HCT116 (cell line): ENCODE measurements at places on chromosomes 2 and 18.

DNA sequence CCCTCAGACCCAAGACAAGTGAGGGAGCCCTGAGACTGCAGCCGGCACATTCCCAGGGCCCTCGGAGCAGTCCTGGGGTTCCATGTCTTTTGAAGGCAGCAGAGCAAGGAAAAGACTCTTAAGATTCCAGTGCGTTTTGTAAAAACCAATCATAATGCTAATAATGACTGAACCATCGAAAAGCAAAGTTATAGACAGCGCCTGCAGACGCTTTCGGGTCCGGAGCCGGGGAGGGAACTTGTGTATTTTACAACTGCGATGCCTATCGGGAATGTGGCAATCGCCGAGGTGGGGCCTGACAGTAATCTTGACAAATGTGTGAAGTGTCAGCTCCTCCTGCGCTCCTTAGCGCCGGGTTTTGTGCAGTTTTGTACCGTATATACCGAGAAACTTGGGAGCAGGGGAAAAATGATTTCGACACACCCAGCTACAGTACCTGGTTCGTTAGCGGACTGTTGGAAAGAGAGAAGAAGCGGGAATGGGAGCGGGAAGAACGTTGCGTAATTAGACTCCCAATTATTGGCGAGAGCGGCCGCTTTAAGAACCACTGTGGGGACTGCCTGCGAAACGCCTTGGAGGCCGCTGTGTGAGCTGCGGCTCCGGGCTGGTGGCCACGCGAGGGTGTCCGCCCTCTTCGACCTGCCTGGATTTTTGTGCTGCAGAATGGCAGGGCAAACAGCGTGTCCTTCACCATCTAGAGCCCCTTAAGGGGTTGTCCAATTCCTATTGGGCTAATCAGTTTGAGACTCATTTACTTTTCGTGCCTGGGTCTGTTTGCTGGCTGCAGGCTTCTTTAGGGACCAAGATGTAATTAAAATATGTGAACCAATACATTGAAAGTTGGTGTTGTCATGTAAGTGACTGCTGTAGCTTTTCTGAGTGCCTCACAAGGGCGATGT, 2.4 kb downstream of the EPAS1 start:
- DNase-seq = no peak

DNA sequence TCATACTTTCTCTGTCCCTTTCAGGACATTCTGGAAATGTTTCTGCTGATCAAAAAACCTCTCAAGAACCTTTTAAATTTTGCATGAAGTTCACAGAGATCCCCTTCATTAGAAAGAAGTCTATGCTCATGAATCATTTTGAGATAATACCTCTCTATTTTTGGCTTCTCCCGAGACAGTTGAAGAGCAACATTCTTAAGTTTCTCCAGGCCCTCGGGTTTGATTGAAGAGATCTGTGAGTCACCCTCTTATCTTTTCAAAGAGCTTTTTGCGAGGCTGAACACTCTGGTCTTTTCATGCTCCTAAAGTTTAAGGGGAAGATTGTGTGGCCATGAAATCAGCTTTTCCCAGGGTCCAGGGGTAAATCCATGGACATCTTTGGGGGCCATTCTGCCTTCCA, 354.2 kb downstream of the FBXO15 start:
- no peak for DNase-seq

DNA sequence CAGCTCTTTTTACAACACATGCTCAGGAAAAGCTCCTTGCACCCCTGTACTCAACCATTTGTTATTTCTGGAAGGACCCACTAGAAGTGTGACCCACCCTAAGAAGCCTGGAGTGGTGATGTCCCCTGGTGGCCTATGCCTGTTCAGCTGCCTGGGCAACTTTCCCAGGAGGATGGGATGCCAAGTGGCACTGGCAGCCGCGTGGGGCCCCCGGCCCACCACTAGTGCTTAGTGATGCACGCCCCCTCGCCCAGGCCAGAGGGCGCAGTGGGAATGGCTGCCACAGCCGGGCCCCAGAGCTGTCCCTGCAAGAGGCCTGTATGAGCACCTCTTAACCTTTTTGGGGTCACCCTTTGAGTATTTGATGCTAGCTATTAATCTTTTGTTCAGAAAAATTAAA, 18.1 kb downstream of the IMPA2 start:
- DNase-seq = no peak

DNA sequence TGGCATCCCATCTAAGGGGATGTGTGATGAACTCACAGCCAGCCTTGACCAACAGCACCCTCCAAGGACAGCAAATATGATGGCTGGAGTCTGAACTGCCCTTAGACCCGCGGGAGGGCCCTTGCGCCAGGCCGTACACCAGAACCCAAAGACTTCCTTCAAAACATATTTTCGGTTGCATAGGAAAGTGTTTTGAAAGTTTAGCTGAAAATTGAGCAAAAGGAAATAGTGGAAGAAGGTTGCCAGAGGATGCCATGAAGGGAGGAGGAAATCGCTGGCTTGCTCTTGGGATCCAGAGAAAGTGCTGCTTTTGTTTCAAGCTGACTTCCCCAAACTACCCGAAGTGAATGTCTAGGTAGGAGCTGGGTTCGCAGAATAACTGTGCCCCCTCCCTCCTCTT, 61.3 kb downstream of the IL1R2 start:
- no peak for DNase-seq

DNA sequence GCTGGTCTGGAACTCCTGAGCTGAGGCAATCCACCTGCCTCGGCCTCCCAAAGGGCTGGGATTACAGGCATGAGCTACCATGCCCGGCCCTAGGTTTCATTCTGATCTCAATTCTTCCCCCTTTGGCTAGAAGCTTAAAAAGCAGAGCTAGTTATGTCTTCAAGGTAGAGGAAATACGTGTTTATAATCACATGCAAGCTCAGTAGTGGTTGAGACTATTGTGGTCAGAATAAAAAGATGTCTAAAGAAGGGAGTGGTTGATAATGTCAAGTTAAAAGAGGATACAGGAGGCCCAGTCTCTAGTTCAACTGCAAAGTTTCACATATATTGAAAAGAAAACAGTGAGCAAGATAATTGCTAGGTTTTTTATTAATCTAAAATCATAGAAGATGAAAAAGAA, 807.8 kb upstream of the ACVR2A start:
- no peak for DNase-seq

DNA sequence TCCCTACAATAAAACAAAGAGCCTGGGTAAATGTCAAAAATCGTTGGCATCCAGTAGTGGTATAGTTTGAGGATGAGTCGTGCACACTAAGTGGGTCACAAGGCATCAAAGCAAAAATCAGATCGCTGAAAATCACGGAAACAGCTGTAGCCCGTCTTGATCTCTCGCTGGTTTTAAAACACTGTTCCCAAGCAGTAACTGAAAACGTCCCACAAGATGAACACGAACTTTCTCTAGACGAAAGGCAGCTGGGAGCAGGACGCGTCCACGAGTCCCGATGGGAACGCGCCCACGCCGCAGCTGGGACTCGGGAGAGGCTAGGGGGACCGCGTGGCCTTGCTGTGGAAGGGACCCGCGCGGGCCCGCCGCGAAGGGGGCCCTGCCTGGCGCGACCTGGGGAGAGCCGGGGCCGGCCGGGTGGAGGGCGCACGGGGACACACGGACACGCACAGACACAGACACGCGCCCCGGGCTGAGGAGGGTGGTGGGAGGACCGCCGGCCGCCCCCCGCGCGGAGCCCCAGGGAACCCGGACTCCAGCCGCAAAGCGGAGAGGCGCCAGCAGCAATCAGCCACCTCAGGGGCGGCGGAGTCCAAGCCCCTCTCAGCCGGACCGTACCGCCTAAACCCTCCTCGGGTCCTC, 651 bp downstream of the STK17B start:
- DNase-seq = no peak

DNA sequence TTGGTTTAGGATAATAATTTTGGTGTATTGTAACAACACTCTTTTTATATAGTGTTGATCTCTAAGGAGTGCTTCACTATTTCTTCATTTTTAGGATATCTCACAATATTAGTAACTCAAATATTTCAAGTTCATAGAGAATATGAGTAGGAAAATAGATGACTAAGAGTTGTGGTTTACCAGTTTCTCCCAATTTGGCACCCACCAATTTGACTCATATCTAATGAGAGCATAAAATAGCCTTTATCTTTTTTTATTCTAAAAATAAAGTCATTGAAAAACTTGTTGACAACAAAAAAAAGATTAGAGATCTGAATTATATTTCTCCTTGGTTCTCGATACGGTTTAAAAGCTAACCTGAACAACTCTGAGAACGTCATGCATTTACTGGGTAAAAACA, 204.0 kb downstream of the PARD3B start:
- no peak for DNase-seq

DNA sequence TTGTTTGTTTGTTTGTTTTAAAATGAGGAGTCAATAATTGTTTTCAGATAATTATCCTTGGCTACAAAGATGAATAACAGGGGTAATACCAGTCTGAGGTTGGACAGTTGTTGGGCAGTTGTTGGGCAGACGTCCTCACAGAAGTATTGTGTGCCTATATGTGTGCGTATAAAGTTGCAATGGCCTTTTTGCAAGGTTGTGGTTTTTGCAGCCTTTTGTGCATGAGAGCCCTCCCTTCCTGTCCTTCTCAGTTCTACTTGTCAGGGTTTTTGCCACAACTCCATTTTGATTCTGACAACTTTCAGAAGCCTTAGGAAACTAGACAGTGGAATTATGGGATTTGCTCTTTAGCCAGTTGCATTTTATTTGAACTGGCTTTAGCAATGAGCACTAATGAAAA, 6.0 kb upstream of the STK39 start:
- DNase-seq = no peak

DNA sequence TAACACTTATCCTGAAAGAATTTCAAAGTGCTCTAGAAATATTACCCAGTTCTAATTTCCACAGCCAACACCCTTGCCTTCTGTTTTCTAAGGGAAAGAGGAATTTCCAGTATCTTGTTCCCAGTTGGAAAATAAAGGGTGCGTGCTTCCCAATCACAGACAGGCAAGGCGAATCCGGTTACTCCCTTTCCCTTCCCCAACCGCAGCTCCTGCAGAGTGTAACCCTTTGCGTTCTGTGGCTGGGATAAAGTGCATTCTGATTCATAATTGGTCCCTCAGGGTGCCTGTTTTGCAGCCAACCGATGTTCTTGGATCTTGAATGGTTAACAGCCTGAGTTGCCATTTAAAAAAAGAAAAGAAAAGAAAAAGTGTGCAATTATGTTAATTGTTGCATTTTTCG, 40.6 kb upstream of the PGAP1 start:
- DNase-seq = no peak

GRCh38 chr2:127585270-127585807, 49.9 kb downstream of the MYO7B start:
- no peak for DNase-seq

- DNase-seq = no peak
These were observed 15.2 kb downstream of the GALNT3 start for GRCh38 chr2:165778653-165779451.

GRCh38 chr18:59835605-59836379, 64.0 kb upstream of the PMAIP1 start:
- no peak for DNase-seq

- DNase-seq = no peak
These were observed 284.5 kb downstream of the ZNF521 start for GRCh38 chr18:25067275-25068025.
